NCI-H1436 treated with DMSO at 0.1 percent for 48 hours (cell line): ENCODE measurements at places on chromosomes 2 and 18.

DNA sequence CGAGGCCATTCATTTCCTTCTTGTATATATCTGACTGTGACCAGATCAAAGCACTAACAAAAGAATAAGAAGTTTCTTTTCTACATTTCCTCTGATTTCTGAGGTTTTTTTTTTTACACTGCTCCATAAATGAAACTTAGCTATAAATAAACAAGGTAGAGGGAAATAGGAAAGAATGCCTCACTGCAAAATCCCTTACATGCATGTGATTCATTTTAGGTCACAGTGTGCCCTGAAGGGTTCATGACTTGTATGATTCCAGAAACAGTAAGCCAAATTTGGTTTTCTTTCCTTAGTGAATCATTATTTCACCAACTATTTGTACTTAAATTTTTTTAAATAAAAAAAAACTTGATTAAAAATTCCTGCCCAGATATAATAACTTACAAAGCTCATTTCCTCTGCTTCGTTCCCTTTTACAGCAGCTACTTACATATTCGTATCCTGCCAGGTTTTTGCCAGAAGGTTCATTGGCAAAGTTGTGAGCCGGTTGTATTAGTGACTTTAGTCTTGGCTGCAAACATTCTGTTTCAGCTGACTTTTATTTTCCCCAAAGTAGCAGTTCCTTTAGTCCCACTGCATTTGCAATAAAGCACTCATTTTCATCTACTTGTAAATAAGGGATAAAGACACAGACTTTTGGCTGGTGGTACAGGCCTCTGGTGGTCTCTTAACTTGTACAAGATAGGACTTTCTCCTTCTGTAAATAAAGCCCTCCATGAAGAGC, 58.6 kb downstream of the LRP2 start:
- DNase-seq: no peak

DNA sequence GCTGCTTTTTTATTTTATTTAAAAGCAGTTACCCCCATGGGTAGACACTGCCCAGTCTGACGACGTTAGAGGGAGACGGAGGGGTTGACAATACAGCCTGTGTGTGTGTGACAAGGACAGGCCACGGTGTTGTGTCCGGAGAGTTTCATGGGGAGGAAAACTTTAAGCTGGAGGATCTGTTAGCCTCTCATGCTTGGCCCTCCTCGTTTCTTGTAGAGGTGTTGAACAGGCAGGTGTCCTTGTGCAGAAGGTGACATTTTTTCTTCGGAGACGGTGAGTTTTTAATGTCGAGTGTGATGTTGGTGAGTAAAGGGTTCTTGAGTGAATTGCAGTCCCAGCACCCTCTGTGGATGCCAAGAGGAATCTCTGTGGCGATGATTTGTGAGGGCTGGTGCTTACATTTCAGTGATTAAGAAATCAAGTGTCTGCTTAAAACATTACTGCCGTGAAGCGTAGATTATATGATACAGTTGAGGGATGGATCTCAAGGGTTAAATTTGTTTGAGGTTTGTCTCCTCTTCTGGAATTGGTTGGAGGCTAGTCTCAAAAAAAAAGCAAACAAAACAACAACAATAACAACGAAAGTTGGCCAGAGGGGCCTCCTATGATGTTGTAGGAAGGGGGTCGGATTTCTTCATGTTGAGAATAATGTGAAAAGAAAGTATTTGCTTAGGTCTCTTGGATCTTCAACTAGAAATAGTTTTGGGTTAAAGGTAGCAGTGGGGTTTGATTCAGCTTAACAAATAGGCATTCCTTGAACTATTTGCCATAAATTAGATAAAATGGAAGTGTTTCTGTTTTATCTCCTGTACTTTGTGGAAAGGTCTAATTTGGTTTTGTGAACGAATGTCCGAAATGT, 1.6 kb downstream of the NCOA1 start:
- no peak for DNase-seq

DNA sequence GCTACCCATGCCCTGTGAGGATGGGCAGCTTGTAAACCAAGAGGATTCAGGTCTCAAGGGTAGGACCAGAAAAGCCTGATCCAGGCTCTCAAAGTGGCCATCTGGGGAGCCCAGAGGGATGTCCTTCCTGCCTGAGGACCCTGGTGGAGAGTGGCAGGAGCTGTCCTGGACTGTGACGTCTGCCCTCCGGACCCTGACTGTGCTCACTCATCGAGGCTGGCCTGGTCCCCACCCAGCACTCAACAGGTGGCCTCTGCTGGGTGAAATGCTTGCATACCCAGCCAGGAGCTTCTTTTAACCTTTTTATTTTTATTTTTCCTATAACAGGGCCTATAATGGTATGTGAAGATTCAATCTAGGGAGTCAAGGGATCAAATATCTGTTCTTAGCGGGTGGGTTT, 24.5 kb downstream of the CREG2 start:
- DNase-seq: no peak

- no peak for DNase-seq
Measured at GRCh38 chr2:158797963-158798700, 3.0 kb downstream of the DAPL1 start.

- no peak for DNase-seq
Measured at GRCh38 chr2:118823633-118824032, 23.8 kb downstream of the EN1 start.

DNA sequence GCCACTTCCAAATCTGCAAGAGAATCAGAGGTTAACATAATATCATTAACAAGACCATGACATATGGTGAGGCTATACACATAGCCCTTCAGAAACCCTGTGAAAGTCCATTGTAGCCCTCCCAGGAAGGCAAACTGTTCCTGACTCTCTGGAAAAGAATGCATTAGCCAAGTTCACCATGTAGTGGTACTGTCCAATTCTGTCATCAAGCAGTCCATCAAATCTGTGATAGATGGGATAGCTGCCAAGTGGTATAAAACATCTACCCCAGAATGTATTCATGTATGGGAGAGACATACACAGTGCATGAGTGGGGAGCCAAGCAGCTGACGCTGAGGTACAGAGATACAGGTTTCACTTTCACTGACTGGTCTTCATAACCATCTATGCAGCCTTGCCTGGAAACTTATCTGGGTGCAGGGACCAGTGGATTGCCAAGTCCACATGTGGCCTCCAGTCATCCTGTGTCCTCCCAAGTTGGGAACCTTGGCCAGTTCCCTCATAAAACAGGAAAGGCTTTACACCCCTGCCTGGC, 281.1 kb downstream of the MBD2 start:
- DNase-seq: no peak

DNA sequence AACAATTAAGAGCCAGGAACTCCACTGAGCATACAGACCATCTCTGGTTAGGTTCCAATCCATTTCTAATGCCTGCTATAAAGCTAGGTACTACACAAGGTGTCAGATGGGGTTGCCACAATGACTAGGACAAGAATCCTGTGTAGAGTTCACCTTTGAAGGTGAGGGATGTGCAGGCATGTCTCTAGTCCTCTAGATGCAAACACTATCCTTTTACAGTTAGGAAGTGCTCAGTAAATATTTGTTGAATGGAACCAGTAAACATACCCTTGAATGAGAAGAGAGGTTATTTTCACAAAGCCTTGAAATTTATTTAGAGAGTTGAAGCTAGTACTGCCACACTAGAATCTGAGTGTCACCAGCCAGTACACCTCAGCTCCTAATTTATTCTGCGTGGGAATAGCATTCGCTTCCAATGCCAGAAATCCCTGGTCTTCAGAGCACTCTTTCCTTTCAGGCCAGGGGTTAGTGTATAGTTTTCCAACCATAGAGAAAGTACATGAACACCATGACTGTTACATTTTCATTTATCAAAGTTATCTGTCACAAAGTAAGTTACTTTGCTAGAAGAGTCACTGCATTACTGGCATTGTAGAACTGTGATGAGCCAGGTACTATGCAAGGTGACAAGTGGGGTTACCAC, 48.3 kb downstream of the STAT1 start:
- no peak for DNase-seq

DNA sequence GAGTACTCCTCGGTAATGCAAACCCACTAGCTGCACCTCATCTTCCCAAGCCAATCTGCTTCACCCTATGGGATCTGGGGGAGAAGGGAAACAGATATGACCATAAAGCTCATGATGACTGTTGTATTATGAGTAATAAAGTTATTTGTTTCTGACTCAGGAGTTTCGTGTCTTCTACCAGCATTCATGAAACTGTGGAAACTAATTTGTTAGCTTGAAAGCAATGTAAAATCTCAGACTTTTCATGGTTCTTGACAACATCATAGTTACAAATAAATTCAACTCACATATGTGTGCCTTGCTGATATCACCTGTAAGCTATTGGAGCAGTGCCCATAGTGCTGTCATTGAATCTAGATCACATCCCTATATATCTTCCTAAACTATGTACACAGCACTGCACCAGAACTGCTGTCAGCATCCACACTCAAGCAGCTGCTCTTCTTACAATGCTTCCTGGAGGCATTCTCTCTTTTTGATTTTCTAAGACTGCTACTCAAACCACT, 135.6 kb upstream of the KYNU start:
- no peak for DNase-seq

- no peak for DNase-seq
Measured at GRCh38 chr18:5958822-5959221, 63.5 kb upstream of the TMEM200C start.

GRCh38 chr2:137238065-137238464, 472.7 kb downstream of the THSD7B start:
- DNase-seq: no peak

GRCh38 chr2:180156651-180157050, 149.6 kb upstream of the CWC22 start:
- DNase-seq: no peak

- DNase-seq: no peak
Measured at GRCh38 chr18:48815179-48815515, 135.6 kb downstream of the SMAD7 start.

- no peak for DNase-seq
Measured at GRCh38 chr2:130915149-130915548, 78.4 kb downstream of the ARHGEF4 start.

DNA sequence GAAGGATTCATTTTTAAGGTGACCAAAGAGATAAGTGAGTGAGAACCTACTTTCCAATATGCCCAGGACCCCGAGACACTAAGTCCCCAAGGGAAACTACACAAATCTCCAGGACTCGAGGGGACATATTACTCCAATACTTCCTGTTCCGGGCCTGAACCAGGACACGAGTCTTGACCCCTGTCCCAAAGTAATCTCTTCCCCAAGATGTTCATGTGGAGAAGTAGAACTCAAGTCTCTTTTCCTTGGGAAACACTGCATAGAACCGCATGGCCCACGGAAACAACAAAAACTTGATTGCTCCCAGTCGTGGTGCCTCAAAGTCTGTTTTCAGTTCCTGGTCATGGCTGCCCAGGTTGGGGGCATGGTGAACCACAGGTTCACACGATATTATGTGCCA, 87.2 kb upstream of the ZEB2 start:
- no peak for DNase-seq

GRCh38 chr2:172449911-172450550, 22.6 kb downstream of the ITGA6 start:
- DNase-seq: no peak

GRCh38 chr2:214481204-214481603, 70.3 kb downstream of the VWC2L start:
- DNase-seq: no peak

DNA sequence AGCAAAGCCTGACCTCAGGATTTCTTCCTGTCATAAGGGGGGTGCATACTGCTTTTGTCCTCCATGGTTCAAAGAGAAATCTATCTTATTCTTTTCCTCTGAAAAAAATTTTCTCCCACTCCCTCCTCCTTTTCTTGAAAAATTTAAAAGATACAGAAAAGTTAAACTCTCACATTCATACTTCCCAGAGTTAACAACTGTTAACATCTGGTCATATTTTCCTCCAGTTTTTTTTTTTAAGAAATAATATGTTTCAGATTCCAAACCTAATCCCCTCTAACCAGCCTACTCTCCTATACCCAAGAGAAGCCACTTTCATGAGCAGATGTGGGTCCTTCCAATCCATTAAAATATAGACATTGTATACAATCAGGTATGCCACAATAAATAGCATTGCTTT, 378.9 kb upstream of the HNRNPA3 start:
- no peak for DNase-seq

DNA sequence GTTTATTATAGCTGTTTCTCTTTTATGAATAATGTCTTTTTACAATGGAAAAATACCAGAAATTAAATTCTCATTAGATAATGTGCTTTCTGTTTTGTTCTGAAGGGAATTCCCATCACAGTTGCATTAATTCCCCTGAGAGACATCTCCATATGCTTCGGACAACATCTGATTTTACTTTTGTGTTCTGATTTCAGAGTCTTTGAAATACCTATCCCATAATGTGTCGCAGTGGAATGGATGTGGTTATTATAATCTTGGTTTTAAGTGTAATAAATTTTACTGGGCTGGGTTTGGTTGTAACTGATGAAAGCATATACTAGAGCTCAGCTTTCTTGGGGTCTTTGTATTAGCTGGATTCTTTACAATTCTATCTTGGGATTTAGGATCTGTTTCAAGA, 12.5 kb downstream of the SPTBN1 start:
- DNase-seq: no peak

DNA sequence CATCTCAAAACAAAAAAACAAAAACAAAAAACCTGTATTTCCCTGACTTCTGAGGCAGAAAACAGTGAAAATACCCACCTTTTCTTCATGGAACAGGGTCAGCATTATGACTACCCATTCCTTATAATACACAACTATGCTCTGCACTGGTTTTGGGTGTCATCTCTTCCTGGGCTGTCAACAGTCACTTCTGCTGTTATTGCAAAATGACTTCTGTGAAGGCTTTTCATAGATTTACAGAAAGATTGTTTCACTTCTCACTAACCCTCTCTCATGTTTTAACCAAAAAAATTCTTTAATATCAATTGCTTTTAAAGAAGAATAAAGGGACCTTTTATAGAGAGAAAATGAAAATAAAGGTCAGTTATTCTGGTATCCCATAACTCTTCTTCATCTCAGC, 26.5 kb upstream of the PIK3C3 start:
- DNase-seq: no peak

DNA sequence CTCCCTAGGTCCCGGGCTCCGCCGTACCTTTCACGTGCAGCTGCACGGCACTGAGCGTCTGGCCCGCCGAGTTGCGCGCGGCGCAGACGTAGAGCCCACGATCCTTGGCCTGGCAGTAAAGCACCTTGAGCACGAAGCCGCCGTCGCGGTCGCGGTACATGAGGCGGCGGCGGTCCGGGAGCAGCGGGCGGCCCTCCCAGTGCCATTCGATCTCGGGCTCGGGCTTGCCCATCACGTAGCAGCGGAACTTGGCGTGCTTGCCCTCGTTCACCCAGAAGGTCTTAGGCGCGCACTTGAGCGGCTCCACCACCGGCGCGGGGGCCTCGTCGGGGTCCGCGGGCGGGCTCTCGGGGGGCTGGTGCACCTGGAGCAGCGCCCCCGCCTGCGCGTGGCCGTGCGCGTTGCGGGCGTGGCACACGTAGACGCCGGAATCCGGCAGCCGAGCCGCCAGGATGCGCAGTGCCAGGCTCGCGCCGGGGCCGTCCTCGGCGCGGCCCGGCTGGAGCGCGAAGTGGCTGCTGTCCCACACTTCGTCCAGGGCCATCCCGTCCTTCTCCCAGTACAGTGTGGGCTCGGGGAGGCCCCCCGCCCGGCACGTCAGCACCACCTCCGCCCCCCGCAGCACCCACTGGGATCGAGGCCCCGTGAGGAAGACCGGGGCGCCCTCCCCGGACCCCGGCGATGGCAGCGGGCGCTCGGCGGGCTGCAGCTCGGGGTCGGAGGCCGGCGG, 980 bp downstream of the OBSL1 start:
- DNase-seq: no peak
